GM13976 (cell line): ENCODE measurements at places on chromosomes 2 and 18.
A peak's percentile ranks its signal among the peaks of the same experiment; 100 is the strongest.

DNA sequence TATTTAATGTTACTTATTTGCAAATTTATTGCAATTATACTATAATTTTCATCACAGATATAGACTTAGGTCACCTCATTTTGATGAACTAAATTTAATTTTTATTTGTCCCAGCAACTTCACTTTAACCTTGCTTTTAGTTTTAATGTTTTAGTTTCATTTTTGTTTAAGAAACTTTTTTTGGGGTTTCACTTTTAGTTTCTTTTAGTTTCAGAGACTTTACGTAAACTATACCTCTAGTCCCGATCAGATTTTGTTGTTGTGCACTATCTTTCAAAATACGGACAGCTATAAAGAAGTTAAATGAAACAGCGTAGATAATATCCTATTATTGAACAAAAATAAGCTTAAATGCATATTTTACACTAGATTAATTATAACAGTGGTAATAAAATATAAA lies 460.5 kb downstream of the ERBB4 start:
- peak; percentile 5 for DNase-seq

DNA sequence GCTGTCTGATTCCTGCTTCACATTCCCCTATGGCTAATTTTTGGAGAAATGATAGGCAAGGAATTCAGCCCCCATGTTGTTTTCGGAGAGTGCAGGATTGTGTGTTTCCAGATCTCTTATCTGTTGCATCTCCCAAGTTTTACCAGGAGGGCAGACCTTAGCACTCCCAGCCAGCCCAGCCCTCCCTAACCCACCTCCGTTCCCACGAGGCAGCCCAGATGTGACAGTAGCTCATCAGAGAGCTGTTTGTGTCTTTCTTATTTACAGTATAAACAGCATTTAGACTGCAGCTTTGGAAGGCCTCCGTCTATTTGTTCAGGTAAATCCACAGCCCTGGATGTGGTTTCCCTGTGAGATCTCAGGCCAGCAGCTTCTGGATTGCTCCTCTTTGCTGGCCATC lies 91.6 kb downstream of the THNSL2 start:
- DNase-seq, result no peak

- DNase-seq, result no peak
Observed at GRCh38 chr18:60110836-60111235, 211.0 kb downstream of the PMAIP1 start.

DNA sequence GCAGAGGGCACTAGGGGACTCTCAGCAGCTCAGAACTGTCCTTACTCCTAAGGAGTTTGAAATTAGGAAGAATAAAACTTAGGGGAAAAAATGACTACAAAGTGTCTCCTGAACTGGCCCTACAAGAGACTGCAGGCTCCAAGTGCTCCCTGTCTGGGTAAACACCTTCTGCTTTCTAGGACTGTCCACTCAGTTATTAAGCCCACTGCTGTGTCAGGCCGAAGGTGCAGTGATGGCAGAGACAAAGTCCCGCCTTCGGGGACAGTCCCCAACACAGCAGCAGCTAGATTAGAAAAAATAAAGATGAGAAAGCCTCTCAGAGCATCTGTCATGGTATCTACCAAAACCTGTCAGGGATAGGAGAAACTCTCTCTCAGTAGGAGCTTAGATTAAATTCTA lies 28.3 kb downstream of the TWIST2 start:
- no peak for DNase-seq

DNA sequence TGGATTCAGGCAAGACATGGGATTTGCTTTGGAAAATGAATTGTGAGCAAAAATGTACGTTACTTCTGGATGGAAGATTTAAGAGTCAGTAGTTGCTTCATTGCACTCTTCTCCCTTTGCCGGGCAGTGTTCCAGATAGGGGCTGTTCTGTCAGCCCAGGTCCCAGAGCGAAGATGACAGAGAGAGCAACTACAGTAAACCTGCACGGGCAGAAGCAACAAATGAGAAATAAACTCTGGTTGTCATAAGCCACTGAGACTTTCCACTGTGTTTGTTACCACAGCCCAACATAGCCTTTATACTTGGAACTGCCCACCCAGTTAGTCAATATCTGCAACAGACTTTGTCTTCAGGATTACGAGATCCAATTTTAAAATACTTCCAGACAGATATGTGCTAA lies 83.3 kb downstream of the CACNB4 start:
- DNase-seq, result no peak

DNA sequence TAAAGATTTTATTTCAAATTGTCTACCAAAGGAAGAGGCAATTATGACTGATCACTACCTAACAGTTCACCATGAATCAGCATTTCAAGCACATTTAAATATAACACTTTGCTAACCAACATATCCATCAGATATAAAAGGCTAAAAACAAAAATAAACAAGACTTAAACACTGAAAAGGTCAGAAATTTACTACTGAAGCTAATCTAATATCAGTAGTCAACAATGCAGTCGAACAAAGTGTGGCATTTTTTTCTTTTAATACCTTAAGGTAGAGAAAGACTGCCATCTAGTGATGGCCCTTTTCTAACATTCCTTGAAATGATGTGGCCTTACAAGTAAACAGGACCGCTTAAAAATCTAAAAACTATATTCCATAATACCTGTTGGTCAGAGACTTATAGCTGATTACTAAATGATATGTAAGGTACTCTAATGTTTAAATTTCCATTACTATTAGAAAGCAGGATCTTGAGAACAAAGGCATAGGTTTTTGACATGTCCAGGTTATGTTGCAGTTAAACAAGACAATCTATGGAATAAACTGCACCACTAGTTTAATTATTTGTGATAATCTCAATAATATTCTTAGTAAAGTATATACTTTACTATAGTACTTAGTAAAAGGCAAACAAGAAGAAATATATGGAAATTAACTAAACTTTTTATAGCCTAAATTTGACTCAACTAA lies 80.0 kb downstream of the EXOC6B start:
- DNase-seq, result peak; percentile 21

DNA sequence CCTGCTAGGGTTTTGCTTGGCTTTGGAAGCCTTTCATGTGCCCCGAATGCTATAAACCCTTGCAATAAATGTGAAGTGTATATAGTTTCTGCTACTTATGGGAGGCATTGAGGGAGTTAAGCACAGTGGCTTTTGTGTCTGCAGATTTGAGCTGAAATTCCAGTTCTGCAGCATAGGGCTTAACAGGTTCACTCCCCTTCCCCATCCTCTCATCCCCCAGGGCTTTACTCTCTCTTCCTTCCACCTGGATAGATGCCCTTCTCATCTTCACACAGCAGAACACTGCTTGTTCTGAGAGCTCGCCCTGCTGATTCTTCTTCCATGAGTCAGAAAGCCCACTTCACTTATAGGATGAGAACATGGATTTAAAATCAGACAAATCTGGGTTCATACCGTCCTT lies 37.2 kb downstream of the SOX11 start:
- DNase-seq, result no peak

- DNase-seq, result no peak
Observed at GRCh38 chr2:235806986-235807750, 313.3 kb downstream of the AGAP1 start.
